ENCODE measurements at places on chromosomes 1 and 21.
A peak's percentile ranks its signal among the peaks of the same experiment; 100 is the strongest.

DNA sequence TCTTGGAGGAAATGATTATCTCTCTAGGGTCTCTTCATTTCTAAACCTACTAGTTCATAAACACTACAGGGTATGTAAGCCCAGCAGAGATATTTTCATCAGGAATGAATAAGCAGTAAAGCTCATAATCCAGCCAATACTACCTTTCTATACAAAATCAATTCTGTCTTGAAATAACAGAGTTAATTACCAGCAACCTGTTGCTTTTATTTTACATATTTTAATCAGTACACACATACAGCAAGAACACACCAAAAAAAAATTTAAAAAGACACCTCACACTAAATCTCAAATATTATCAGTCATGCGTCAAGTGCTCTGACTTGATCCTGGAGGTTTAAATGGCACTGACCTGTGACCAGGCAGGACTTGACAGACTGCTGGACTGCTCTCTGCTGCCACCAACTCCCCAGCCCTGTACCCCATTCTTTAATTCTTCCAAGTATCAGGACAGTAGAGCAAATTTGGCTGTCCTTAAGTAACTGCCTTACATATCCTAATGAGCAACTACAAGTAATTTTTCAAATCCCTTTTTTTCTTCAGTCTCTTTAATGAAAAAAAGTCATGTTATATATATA is 98.5 kb downstream of the CDC42BPA start:
- no peak for DNase-seq

GRCh38 chr1:156356262-156356874 is 12.6 kb upstream of the RHBG start:
- DNase-seq: no peak

- no peak for DNase-seq
These were observed 549.5 kb upstream of the OLFM3 start for GRCh38 chr1:102546251-102546650.

- no peak for DNase-seq
These were observed 70.9 kb upstream of the FAM78B start for GRCh38 chr1:166237675-166238074.

DNA sequence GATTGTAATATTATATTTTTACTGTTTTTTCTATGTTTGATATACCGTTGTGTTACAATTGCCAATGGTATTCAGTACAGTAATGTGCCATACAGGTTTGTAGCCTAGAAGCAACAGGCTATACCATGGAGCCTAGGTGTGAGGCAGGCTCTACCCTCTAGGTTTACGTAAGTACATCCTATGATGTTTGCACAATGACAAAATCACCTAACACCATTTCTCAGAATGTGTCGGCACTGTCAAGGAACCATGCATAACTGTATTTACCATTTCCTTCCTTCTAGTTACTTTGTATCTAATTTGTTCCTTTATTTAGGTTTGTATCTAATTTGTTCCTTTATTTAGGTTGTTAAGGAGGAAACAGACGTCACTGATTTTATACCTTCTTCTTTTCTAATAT is 9.9 kb downstream of the NPHP4 start:
- peak; percentile 37 for DNase-seq

GRCh38 chr1:184350573-184350972 is 36.3 kb upstream of the C1orf21 start:
- no peak for DNase-seq

DNA sequence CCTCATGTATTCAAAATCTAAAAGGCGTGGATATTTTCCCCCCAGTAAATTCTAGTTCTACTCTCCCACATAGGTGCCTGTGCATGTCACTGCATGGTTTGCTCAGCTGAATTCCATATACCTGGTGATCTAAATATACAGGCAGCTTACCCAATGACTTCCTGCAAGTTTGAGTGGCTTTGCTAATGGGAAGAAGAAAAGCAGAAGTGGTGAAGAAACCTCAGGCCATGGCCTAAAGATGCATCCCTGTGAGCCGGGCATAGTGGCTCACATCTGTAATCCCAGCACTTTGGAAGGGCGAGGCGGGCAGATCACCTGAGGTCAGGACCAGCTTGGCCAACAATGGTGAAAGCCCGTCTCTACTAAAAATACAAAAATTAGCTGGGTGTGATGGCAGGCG is 11.5 kb downstream of the SLC44A3 start:
- DNase-seq: no peak

DNA sequence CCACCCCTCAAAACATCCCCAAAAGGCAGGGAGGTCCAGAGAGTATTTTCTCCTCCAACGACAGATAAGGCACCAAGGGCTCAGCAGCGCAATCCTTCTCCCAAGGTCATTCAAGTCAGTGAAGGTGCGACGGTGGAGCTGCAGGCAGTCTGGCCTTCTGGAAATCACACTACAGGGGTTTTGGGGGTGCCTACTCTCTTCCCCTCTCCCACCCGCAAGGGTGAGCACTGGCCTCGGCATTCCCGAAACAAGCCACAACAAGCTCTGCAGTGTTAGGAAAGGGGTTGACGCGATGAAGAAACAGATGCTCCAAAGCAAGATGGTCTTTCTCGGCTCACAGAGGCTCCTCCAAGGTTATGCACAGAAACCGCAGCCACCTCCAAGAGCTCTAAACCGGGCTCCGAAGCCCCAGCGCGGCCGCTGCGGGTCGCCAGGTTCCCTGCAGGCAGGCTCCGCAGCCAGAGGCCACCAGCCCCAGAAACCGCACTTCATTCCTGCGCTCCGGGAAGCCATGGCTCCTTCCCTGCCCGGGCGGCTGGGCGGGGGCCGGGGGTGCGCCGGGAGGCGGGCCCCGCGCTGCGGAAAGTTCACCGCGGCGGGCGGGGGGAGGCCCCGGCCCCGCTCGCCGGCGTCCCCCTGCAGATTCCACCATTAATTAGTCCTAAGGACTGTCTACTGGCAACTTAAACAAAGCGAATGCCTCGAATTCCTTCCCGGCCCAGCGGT is 1.1 kb downstream of the LUZP1 start:
- DNase-seq: peak; percentile 29

DNA sequence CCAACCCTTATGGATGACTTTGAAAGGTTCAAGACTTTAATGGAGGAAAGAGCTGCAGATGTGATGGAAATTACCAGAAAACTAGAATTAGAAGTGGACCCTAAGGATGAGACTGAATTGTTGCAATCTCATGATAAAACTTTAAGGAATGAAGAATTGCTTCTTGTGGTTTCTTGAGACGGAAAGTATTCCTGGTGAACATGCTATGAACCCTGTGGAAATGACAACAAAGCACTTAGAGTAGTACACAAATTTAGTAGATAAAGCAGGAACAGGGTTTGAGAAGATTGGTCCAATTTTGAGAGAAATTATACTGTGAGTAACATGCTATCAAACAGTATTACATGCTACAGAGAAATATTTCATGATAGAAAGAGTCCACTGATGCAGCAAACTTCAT is 215.4 kb downstream of the OMA1 start:
- no peak for DNase-seq

GRCh38 chr1:61104220-61104671 is 21.9 kb downstream of the NFIA start:
- no peak for DNase-seq

- DNase-seq: no peak
These were observed 161.4 kb downstream of the MAGI3 start for GRCh38 chr1:113551728-113552127.

- no peak for DNase-seq
These were observed 589.4 kb upstream of the ADGRL4 start for GRCh38 chr1:79595931-79596330.

GRCh38 chr1:54027848-54028247 is 9.9 kb upstream of the LDLRAD1 start:
- no peak for DNase-seq

Data from CD4-positive, CD25-positive, alpha-beta regulatory T cell (primary cell).